ENCODE measurements at places on chromosomes 11 and 22.
A peak's percentile ranks its signal among the peaks of the same experiment; 100 is the strongest.

DNA sequence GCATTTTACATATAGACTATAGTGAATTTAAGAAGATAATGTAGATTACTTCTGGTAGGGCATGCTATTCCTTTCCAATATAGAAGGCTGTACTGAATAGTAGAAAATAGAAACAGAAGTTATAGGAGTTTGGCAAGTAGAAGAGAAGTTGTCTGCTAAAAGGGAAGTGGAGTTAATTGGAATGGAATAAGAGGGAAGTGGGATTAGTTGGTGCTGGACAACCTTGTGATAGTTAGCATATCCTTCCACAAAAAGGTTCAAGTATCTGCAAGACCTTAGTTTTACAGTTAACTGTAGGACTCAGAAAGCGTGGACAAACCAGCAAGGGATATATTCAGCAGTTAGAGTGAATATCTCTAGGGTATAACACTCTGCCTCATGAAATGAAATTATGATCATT, 185.5 kb downstream of the SWAP70 start:
- DNase-seq = no peak

GRCh38 chr11:68297812-68298658, 14.4 kb upstream of the LRP5 start:
- DNase-seq = peak; percentile 63

- no peak for DNase-seq
These were observed 101.7 kb upstream of the PAX6 start for GRCh38 chr11:31912808-31913207.

GRCh38 chr22:37618072-37618656, 9.5 kb downstream of the GGA1 start:
- DNase-seq = no peak

DNA sequence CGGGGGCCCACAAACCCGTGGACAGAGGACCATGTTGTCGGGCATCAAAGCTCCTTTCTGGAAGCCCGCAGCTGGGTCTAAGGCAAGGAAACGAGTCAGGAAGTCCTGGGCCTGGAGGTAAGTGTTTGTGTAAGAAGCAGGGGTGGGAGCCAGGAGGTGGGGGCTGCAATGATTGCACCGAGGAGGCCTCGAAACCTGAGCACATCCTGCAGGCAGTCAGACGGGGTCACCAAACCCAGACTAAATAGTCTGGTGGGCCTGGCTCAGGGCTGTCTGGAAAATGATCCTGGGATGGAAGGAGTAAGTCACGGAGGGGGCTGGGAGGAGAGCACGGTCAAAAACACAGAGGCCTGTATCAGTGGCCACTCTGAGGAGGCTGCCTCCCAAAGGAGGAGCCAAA, 539.2 kb downstream of the MN1 start:
- no peak for DNase-seq

DNA sequence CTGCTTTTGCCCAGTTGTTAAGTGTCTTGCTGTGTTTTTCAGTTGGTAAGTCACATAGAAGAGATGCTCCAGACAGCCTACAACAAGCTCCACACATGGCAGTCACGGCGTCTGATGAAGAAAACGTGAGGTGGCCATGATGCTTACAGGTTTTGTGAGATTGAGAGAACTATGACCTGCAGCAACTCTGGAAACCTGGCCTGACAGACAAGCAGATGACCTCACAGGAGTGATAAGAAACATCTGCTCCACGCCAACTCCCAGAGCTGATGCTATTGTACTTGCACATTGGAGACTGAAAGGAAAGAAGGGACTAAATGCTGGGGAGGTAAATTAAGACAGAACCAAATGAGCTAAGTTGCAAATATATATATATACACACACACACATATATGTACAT, 28.6 kb upstream of the LDHA start:
- no peak for DNase-seq

GRCh38 chr11:35600331-35600838, 17.9 kb upstream of the FJX1 start:
- DNase-seq = no peak

DNA sequence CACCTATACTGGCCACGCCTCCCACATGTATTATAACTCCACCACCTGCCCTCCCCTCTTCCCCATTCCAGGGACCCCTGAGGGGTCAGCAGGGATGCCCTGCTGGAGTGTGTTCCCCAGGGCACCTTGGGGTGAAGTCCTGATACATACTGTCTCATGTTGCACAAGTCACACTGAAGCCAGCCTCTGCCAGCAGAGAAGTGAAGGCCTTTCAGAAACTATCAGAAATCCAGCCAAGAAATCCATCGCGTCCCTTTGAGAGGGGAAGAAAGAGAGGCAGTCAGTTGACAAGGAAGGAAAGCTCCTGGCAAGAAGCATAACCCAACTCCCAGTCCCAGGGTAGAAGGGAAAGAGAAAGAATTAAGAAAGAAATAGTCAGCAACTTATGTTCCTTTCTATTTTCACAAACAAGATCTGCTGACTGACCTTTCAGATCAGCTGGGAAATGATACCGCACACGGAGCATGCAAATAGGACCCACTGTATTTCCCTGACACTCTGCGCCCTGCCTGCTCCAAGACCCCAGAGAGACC, 45.2 kb downstream of the SC5D start:
- no peak for DNase-seq

- DNase-seq = no peak
These were observed 1045.1 kb downstream of the TBC1D22A start for GRCh38 chr22:47807506-47807905.

DNA sequence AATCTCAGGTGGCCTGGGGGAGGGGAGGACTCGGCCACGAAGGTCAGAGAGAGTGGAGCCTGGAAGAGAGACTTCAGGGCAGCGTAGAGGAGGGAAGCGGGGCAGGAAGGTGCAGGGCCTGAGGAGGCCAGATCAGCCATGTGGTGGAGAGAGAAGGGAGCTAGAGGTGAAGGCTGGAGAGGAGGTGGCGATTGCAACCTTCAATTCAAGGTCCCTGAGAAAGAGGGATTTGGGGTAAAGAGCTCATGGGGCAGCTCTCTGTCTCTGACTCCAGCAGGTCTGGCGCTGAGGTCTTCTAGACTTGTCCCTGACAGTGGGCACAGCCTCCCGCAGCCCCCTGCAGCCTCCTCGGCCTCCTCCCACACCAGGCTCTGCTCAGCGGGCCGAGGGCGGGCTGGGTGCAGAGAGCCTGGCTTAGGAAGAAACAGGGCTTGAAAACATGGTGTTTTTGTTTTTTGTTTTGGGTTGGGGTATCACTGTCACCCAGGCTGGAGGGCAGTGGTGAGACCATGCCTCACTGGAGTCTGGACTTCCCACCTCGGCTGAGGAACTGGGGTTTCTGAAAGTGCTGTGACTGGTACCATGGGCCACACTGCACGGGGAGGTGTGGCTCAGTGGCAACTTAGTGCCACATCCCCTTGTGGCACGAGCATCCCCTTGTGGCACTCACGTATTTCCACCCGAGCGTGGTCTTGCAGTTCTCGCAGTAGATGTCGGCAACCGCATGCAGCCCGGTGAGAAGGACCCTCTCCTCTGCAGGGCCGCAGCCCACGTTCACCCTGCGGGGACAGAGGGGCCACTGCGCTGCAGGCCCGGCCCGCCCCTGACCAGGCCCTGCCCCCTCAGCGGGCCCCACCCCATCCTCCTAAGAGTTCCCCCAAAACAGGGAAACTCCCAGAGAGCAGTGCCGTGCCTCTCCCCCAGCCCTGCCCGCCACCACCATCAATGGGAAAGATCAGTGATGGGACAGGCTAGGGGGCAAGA, 32.6 kb downstream of the YPEL1 start:
- no peak for DNase-seq

GRCh38 chr22:20811971-20812660, 38.2 kb downstream of the SERPIND1 start:
- no peak for DNase-seq

DNA sequence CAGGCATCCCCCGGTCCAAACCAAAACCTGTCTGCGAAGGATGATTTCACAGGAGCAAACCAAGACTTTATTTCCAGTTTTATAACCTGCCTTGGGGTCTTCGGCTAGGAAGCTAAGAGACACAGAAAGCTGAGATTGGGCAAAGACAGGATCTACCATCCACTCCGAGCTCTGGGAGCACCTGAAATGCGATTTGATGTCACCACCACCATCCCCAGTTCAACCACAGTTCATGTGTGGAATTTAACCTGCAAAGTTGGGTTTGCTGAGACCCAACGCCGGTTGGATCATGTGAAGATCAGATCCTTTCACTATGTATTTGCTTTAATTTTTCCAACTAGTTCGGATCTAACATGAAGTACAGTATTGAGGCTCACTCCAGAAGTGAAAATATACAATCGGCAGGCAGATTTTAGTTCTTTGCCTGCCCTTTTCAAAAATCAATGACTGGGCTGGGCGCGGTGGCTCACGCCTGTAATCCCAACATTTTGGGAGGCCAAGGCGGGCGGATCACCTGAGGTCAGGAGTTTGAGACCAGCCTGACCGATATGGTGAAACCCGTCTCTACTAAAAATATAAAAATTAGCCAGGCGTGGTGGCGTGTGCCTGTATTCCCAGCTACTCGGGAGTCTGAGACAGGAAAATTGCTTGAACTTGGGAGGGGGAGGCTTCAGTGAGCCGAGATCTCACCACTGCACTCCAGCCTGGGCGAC, 1.4 kb upstream of the C11orf24 start:
- no peak for DNase-seq

DNA sequence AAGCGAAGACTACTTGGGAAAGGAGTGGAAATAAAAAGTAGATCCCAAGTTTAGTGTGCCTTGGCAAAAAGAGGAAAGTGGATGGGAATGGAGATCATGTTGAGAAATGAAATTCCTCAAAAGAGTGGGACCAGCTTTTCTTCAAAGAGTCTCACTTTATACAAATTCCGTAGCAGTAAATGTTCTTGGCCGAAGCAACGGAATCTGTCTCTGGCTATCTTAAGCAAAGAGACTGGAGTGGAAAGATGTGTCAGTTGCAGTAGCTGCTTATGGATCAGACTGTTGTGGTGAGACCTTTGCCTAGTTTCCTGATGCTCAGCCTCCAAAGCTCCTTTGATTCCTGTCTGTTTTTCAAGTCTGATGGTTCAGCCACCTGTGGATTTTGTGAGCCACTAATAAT, 73.6 kb downstream of the CSTPP1 start:
- DNase-seq = no peak

- DNase-seq = peak; percentile 40
These were observed 91.5 kb downstream of the MIAT start for GRCh38 chr22:26748845-26749244.

DNA sequence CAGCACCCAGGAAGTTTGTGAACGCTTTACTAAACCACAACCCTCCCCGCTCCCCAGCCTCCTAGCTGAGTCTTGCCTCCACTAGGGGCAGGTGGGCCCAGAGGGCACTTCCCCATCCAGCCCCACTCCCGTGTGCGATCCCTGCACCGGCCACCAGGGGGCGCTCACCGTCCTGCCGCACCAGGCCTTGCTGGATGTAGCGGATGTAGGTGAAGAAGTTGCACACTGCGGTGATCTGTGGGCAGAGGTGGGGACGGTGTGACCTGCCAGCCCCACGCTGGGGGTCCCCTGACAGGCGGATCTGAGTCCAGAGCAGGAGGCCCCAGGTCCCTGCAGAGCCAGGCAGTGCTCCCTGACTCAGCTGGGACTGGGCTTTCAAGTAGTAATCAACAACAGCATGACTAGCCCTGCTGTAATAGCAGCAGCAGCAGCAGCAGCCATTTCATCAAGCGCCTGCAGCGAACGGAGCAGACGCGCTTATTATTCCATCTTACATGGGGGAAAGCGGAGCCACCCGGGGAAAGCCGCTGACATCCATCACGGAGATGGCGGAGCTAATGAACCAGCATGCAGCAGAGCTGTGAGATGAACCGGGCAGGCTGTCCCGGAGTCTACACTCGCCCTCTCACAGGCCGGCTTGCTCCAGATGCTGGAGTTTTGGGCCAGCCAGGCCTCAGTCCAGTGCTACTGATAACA, 7.9 kb upstream of the FADS3 start:
- peak; percentile 67 for DNase-seq
